CD4-positive, alpha-beta T cell treated with Interleukin-17A for 4 hours (primary cell): ENCODE measurements at places on chromosomes 7 and 10.

- no peak for DNase-seq
Measured at GRCh38 chr7:117020591-117020973, 67.3 kb downstream of the ST7 start.

GRCh38 chr7:38453168-38453567 is 178.0 kb downstream of the AMPH start:
- DNase-seq, result no peak

GRCh38 chr10:48982584-48982983 is 42.9 kb upstream of the LRRC18 start:
- no peak for DNase-seq

DNA sequence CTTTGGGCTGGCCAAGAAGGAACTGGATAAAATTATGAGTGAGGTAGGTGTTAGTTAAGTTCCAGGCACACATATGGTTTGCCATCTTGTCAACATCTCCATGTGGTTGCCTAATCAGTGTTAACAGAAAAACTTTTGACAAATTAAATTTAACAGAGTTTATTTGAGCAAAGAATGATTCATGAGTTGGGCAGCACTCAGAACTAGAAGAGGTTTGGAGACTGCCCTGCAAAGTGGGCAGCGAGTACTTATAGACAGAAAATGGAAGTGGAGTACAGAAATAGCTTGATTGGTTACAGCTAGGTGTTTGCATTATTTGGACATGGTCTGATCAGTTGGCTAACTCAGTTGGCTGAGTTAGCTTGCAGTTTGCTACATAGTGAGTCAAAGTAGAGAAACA is 37.5 kb upstream of the AGK start:
- DNase-seq, result no peak

- no peak for DNase-seq
Measured at GRCh38 chr10:60578217-60578616, 188.5 kb upstream of the ANK3 start.

- DNase-seq, result peak; percentile 15
Measured at GRCh38 chr7:38105874-38106483, 72.1 kb upstream of the STARD3NL start.

DNA sequence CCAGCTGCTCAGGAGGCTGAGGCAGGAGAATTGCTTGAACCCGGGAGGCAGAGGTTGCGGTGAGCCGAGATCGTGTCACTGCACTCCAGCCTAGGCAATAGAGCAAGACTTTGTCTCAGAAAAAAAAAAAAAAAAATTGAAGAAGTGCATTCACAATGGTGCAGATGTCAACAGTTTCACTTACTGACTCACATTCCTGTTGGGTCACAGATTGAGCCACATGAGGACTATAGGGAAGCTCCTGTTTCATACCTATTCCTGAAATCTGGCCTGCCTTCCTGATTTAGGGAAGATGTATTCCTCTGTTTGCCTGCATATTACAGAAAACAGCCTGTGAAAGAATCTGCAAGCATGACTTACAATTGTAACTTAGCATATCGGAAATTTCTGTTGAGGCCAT is 78.2 kb downstream of the AKR1C4 start:
- no peak for DNase-seq
